Thoracic aorta endothelial cell (primary cell): ENCODE measurements at places on chromosomes 12 and 14. TPM values are rescaled to one million over a fixed set of nuclear protein-coding genes. Genes with fewer than 3 reads are reported as not detected.

SOAT2 gene
- total RNA-seq = not detected in 2 replicates

SLC38A4 gene
- total RNA-seq = under 0.01 and 0.07 TPM in 2 replicates

HAL gene
- total RNA-seq = under 0.01 and 0.29 TPM in 2 replicates

C12orf60 gene
- total RNA-seq = 1.6 TPM in 2 replicates

CLEC14A gene
- 238 and 259 TPM in 2 replicates for total RNA-seq

C12orf57 gene
- total RNA-seq = 64.9 and 76.2 TPM in 2 replicates

TEX52 gene
- total RNA-seq = not detected in 2 replicates

KLRB1 gene
- not detected in 2 replicates for total RNA-seq

CHURC1 gene
- total RNA-seq = 72.8 and 92.7 TPM in 2 replicates

GRIP1 gene
- 0.07 and 0.53 TPM in 2 replicates for total RNA-seq

VWF gene
- 364 and 1,119 TPM in 2 replicates for total RNA-seq

KRT6B gene
- not detected in 2 replicates for total RNA-seq

OSGEP gene
- 39.1 and 46.2 TPM in 2 replicates for total RNA-seq

LRTM2 gene
- not detected in 2 replicates for total RNA-seq

TAS2R13 gene
- 2.9 and 5.2 TPM in 2 replicates for total RNA-seq

SCFD1 gene
- total RNA-seq = 107 and 115 TPM in 2 replicates

DNAJC22 gene
- 0.80 and 1.3 TPM in 2 replicates for total RNA-seq

FBXW8 gene
- total RNA-seq = 15.1 and 19.3 TPM in 2 replicates

IL26 gene
- total RNA-seq = not detected in 2 replicates

EML5 gene
- 0.13 and 0.29 TPM in 2 replicates for total RNA-seq

GAS2L3 gene
- 58.5 and 74.2 TPM in 2 replicates for total RNA-seq
